Stimulated activated CD8-positive, alpha-beta memory T cell treated with anti-CD3 and anti-CD28 coated beads, Interleukin-15, amount 100 ng/mL, for 48 hours (primary cell): ENCODE measurements at places on chromosomes 11 and 22.

- no peak for DNase-seq
These were observed 418.7 kb upstream of the ANO5 start for GRCh38 chr11:21774212-21774611.

- no peak for DNase-seq
These were observed 158.8 kb downstream of the FAT3 start for GRCh38 chr11:92383430-92383829.

- no peak for DNase-seq
These were observed at the start of gene CLMP for GRCh38 chr11:123195188-123196059. Gene CLMP (minus strand): TSS chr11:123195248. CDS start chr11:123194940, 308 bp downstream.

DNA sequence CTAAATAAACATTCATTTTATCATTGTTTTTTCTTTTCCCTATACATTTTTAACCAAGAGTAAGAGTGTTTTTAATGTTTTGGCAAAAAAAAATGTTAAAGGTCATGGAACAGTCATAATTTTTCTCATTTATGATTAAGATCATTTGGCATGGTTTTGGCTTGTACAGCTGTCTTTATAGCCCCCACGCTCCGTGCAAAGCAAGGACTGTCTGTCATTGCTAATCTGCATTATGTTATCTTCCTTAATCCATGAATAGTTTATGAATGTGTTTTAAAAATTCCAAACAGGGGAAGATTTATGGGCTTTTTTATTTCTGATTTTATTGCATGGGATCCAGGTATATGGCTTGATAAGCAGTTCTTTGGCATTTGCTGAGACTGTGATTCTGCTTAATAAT is 28.1 kb downstream of the PGM2L1 start:
- no peak for DNase-seq

DNA sequence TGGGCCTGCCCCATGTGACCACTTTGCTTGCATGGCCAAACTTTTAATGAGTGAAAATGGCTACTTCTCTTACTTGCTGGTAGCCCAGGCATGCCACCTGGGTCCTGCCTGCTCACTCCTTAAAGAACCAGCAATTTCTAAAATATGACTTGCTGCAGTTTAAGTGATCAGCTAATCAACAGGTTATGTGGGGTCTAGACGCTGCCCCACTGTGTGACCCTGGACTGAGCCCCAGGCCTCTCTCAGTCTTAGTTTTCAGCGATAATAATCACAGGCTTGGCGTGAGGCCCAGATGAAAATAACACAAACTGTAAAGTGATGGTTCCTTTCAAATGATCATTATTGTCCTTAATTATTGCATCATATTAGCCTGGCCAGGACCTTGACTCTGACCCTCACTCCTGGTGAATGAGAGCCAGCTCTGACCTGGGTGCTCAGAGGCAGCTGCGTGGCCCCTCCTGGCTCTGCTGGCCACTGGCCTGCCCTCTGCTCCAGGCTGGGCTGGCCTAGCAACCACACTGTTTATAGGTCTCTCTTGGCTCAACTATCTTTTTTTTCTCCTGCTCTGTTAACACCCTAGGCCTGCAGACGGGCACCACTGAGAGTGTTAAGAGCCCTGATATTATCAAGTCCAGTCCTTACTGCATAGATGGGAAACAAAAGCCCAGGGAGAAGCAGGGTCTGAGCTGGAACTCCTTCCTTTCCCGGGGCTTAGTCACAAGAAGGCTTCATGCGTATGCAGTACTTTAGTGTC is 89.7 kb downstream of the RRM1 start:
- no peak for DNase-seq

GRCh38 chr11:66331542-66332370 is 4.5 kb downstream of the RIN1 start:
- DNase-seq = no peak

DNA sequence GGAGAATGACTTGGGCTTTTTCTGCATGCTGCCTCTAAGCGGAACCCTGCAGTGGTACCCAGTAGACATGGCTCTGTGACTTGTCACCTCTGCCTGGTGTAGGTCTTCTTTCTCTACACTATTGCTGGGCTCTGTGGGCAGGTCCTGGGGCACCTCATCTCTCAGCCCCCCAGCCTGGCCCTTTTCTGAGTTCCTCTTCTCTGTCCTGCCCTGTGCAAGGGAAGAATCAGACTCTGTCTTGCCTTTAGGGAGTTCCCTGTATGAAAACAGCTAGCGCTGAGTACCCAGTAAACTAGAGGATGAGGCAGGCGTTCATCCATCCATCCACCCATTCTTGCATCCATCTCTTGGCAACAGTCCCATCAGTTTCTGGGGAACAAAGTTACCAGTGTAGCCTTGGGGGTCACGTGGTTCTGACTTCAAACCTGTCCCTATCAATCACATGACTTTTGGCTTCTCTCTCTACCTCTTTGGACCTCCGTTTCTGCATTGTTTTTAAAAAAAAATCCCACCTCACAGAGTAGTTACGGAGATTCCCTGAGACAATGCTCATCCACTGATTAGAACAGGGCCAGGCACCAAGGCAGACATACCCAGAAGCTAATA is 86.4 kb upstream of the WNT11 start:
- no peak for DNase-seq

GRCh38 chr11:66883016-66883965 is 26.4 kb downstream of the LRFN4 start:
- DNase-seq = peak; percentile 37

GRCh38 chr22:45638834-45639746 is 32.5 kb upstream of the ATXN10 start:
- no peak for DNase-seq

GRCh38 chr11:109046284-109046992 is 375.6 kb upstream of the C11orf87 start:
- no peak for DNase-seq

- no peak for DNase-seq
These were observed 1.1 kb downstream of the LRP4 start for GRCh38 chr11:46917109-46917761.

DNA sequence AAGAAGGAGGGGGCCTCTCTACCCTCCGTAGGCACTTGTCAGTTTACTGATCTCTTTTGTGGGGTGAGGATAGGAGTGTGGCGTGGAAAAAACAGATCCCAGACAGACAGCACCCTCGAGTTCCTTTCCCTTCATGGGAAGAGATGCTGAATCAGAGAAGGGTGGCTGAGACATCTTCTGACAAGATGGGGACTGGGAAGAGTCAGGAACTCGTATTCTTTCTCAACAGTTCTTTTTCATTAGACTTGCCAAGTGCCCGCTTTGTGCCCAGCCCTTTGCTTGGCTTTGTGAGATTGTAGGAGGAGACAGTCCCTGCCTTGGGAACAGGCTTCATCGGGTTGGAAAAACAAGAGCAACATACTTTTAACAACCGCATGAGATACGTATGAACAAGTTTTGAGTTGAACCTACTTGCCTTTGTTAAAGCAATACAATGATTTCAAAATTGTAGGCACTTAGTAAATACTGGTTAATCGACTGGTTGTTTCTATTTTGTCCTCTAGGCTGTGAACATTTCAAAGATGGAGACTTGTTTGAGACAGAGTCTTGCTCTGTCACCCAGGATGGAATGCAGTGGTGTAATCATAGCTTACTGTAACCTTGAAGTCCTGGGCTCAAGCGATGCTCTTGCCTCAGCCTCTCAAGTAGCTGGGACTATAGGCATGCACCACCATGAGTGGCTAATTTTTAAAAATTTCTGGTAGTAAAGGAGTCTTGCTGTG is 1.1 kb downstream of the RRM1 start:
- DNase-seq = no peak
